ENCODE measurements at places on chromosomes 1 and 21.

- peak; percentile 69 for DNase-seq
These were observed 99.4 kb downstream of the TEX35 start for GRCh38 chr1:178612261-178612660.

GRCh38 chr1:198908995-198909394, 270.2 kb downstream of the PTPRC start:
- no peak for DNase-seq

DNA sequence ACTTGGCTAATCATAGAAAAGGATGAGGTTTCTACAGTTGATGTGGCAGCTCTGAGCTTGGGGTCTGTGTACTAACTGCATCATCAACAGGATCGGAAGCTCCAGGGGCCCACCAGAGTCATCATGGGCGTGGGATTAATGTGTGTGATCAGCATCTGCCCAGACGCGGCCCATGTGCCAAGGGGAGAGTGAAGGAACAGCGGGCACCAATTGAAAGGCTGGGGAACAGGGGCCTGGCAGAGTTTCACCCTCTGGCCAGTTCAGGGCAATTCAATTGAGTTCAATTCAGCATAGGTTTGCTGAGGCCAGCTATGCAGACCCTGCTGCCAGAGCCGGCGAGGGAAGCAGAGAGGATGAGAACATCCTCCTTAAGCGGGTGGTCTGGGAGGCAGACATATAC, 260.0 kb upstream of the AJAP1 start:
- no peak for DNase-seq

- no peak for DNase-seq
These were observed 44.7 kb downstream of the MRPL37 start for GRCh38 chr1:54244655-54245054.

- peak; percentile 35 for DNase-seq
These were observed 7.2 kb downstream of the CD34 start for GRCh38 chr1:207903767-207904166.

DNA sequence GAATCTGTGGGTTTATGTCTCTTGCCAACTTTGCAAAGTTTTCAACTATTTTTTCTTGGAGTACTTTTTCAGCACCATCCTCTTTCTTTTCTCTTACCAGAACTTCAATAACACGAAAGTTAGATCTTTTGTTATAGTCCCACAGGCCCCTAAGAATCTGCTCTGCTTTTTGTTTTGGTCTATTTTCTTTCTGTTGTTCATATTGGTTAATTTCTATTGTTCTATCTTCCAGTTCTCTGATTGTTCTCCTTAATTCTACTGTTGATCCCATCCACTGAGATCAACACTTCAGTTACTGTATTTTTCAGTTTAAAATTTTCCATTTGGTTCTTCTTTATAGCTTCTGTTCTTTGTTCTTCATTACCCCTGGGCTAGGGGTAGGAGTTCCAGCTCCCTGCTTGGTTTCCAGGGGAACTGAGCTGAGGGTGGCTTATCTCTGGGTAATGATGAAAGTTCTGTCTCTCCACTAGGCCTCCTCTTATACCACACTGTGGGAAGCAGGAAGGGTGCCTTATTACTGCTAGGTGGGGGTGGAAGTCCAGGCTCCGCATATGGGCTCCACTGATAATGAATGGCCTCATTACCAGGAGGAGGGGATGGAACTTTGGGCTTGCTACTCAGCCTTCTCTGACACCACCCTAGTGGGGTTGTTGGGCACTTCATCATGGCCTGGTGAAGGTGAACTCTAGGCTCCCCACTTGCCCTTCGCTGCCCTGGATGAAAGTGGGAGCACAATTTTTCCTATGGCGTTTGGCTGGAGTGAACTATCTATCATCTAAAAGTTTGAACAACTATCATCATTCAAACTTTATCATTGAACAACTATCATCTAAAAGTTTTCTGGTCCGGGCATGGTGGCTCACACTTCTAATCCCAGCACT, 39.3 kb downstream of the NAV1 start:
- peak; percentile 34 for DNase-seq

GRCh38 chr1:215971793-215972441, 404.8 kb downstream of the KCTD3 start:
- DNase-seq = no peak

DNA sequence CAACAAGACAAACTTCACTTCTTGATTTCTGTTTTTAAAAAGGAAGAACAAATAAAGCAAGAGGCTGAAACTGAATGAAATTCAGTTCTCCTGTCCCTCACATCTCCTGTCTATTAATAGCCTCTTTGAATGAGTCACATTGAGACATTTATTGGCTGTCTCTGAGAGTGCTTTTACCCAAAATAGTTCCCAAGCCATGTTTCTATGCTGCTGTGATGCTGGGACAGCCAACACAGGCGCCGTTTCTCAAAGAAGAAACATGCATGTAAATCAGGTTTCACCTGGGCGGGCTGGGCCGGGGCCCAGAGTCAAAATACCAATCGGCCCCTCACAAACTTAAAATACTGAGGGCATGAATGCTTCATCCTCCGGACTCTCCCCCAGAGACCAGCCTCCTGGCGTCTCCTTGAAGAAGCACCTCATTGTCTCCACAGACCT, 105.2 kb downstream of the EDEM3 start:
- DNase-seq = no peak

- no peak for DNase-seq
These were observed 19.4 kb downstream of the EXTL2 start for GRCh38 chr1:100875228-100875627.

DNA sequence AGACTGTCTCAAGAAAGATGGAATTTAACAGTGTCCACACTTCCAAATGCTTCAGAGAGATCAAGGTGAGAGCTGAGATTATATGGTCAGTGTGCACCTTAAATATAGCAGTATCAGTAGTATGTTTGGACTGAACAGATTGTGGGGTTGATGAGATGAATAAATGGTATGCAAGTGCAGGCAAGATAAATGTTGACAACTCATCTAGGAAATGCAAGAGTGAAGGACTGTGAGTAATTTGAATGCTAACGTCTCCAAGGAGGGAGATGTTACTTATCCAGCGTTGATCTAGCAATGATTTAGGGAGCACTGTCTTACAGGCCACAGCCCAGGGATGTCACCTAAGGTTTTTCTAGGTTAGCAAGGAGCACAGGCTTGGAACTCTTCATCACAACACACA, 170.7 kb upstream of the GALNT2 start:
- DNase-seq = no peak

- no peak for DNase-seq
These were observed 91.0 kb upstream of the PLPPR4 start for GRCh38 chr1:99173282-99173681.

DNA sequence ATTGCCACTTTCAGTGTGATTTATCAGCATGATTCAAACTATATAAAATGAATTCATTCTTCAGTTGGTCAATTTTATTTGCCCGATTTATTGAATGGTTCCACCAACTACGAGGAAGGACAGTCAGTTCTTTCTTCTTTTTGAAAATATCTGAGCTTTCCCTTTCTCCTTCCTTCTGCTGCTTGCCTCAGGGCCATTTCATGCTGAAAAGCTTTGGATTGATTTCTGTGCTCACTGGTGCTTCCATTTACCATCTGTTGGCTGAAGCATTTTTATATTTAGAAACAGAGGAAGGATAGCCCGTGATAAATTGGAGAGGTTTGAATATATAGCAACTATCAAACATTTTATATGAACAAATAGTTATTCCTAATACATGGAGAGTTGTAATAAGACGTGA, 68.9 kb upstream of the ADAMTS5 start:
- DNase-seq = no peak

- no peak for DNase-seq
These were observed 3.6 kb downstream of the NOC2L start for GRCh38 chr1:955474-955873.

DNA sequence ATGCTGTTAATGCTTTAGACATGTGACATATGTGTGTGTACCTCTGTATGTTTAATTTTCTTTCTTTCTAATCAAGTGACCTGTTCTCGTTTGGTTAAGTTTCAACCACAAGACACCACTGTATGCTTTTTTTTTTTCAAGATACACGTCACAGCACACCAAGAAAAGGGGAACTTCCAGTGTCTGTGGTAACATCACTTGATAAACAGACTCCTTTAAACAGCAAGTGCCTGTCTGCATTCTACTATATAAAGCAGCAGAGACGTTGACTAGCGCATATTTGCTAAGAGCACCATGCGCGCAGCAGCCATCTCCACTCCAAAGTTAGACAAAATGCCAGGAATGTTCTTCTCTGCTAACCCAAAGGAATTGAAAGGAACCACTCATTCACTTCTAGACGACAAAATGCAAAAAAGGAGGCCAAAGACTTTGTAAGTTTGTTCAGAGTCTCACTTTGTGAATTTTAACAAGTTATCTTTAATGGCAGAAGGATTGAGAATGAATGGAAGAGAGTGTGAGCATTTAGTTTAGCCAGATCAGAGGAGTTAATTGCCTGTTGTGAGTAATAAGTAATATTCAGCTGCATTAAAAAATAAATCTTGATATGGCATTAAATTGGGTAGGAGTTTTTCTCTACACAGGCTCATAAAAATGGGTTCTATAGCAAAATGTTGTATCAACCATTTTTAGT, at the start of gene RGS1:
RGS1 (plus strand) TSS at position 275 of the 691 bp plus-strand sequence; CDS start at position 295, 20 bp downstream.
- no peak for DNase-seq

DNA sequence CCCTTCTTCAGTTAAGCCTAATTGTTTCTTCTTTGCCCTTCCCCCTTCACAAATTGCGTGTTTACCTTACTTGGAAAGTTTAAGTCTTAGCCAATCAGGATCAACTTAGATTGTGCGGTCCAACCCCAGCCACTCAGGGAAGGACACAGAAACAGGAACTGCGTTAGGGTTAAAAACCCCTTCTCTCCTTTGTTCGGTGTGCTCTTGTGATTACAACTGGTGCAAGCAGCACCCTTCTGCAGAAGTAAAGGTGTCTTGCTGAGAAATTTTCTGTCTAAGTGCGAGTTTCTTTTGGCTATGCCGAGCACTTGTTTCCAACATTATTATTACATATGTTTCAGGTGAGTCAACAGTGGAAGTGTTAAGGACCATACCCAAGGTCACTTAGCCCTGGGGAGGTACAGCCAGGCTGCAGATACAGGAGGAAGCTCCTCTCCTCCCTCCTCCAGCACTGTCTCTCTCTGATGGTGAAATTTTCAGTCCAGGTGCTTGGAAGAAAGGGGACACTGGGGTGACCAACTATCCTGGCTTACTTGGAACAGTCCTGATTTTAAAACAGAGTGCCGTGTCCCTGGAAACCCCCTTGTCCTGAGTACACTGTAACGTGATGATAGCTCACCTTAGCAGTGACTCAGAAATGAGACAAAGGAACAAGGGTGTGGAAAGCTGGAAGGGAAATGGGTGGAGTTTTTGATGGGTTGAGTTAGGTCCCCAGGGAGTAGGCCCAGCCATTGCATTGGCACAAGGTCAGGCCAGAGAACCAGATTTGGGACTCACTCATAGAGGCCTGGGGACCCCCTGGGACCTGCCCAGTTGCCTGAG, 68.7 kb upstream of the KLHDC7A start:
- DNase-seq = no peak

- DNase-seq = no peak
These were observed 10.2 kb downstream of the RHOC start for GRCh38 chr1:112696578-112697314.

DNA sequence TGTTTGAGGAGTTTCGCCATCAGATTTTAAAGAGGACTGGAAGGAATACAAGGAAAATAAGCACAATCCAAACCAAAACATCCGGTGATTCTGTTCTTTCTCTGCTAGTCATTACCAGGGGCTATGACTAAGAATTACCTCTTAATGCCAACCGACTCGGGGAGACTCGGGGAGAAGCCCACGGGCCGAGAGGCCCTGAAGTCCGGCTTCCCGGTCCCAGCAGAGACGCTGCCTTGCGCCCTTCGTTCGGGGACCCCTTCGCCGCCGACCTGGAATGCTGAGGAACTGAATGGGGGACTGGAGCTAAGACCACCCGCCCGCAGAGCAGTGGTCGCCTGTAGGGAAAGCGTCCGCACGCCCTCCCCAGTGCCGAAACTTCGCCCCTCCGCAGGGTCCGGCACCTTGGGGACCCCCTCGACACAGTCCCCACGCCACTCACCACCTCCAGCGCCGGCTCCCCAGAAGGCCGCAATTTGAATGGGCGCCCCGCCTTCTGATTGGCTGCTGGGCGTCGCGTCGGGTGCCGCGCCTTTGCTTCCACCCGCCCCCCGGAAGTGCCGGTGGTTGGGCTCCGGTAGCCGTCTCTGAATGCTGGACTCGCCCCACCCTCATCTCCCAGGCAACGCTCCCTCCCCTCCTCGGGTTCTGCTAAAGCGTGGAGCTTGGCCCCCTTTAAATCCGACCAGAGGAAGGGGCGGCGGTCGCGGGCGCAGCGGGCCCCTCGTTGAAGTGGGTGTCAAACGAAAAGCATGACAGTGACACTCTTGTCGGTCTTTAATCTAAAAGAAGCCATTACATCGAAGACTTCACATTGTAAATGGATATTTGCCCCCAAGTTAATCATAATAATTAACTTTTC, at the start of gene KIF14:
KIF14 (minus strand) TSS at position 479 of the 859 bp plus-strand sequence. CDS start 2,028 bp downstream, outside the sequence.
- DNase-seq = peak; percentile 91

GRCh38 chr1:84170171-84170570, 26.1 kb downstream of the PRKACB start:
- no peak for DNase-seq
